ENCODE measurements at places on chromosomes 16 and 17. TPM values are rescaled to one million over a fixed set of nuclear protein-coding genes. Genes with fewer than 3 reads are reported as not detected.

USP36 gene
- 106 TPM for total RNA-seq

IL4R gene
- 389 TPM for total RNA-seq

ITGB3 gene
- total RNA-seq, result 1.9 TPM

KRT32 gene
- total RNA-seq, result not detected

CDH16 gene
- total RNA-seq, result not detected

TBC1D3K gene
- total RNA-seq, result not detected

FOXN1 gene
- not detected for total RNA-seq

TMED6 gene
- 1.8 TPM for total RNA-seq

HBM gene
- total RNA-seq, result not detected

SLC35G6 gene
- not detected for total RNA-seq

AATF gene
- total RNA-seq, result 70.5 TPM

MLX gene
- 69.6 TPM for total RNA-seq

ACSM2B gene
- not detected for total RNA-seq

HOXB8 gene
- not detected for total RNA-seq

TAC4 gene
- not detected for total RNA-seq

TERF2IP gene
- total RNA-seq, result 67.4 TPM

KCTD11 gene
- 8.2 TPM for total RNA-seq

DHRS7C gene
- total RNA-seq, result not detected

ALDOC gene
- total RNA-seq, result 103 TPM

SLC52A1 gene
- 0.16 TPM for total RNA-seq

KRT39 gene
- not detected for total RNA-seq

CISD3 gene
- total RNA-seq, result 47.5 TPM

NOG gene
- total RNA-seq, result not detected

TELO2 gene
- total RNA-seq, result 61.4 TPM

RAB11FIP4 gene
- 28.5 TPM for total RNA-seq

TBC1D3C gene
- not detected for total RNA-seq

SDK2 gene
- 2.3 TPM for total RNA-seq

CACNG5 gene
- total RNA-seq, result not detected

CLEC19A gene
- total RNA-seq, result not detected

TMC5 gene
- not detected for total RNA-seq

GSDMA gene
- total RNA-seq, result 0.59 TPM

TMEM88 gene
- total RNA-seq, result 0.57 TPM

GJD3 gene
- not detected for total RNA-seq

USP43 gene
- total RNA-seq, result not detected

INCA1 gene
- total RNA-seq, result 0.25 TPM

SHBG gene
- total RNA-seq, result not detected

ZC3H7A gene
- 65.0 TPM for total RNA-seq

METTL9 gene
- total RNA-seq, result 79.7 TPM

CCL1 gene
- 9.5 TPM for total RNA-seq

MYH2 gene
- not detected for total RNA-seq

NARF gene
- total RNA-seq, result 110 TPM

PYDC1 gene
- total RNA-seq, result not detected

HBQ1 gene
- total RNA-seq, result not detected

NOD2 gene
- total RNA-seq, result 5.1 TPM

RUNDC1 gene
- total RNA-seq, result 17.5 TPM

GJC1 gene
- 2.2 TPM for total RNA-seq

OR4D1 gene
- 0.27 TPM for total RNA-seq

KRTAP9-4 gene
- not detected for total RNA-seq

SLX4 gene
- total RNA-seq, result 13.9 TPM

RAB37 gene
- total RNA-seq, result 93.8 TPM

SMIM36 gene
- not detected for total RNA-seq

CKLF gene
- total RNA-seq, result 140 TPM

KRT40 gene
- not detected for total RNA-seq

ZSCAN10 gene
- 0.30 TPM for total RNA-seq

SCNN1B gene
- total RNA-seq, result not detected

TNFRSF17 gene
- not detected for total RNA-seq

CHST4 gene
- total RNA-seq, result not detected

All from T-helper 2 cell treated with Interferon-gamma antibody and Interleukin-4, amounts not matched to agents 100 ng/mL and 5 ng/mL, for 36 hours (primary cell).